ENCODE measurements at places on chromosomes 2 and 18. TPM values are rescaled to one million over a fixed set of nuclear protein-coding genes. Genes with fewer than 3 reads are reported as not detected.

GRCh38 chr2:23302591-23302990 lies 82.4 kb upstream of the KLHL29 start:
- DNase-seq = no peak

GRCh38 chr2:134177351-134177931 lies 76.4 kb upstream of the MGAT5 start:
- no peak for DNase-seq

GRCh38 chr2:198098918-198099317 lies 294.5 kb downstream of the PLCL1 start:
- no peak for DNase-seq

DNA sequence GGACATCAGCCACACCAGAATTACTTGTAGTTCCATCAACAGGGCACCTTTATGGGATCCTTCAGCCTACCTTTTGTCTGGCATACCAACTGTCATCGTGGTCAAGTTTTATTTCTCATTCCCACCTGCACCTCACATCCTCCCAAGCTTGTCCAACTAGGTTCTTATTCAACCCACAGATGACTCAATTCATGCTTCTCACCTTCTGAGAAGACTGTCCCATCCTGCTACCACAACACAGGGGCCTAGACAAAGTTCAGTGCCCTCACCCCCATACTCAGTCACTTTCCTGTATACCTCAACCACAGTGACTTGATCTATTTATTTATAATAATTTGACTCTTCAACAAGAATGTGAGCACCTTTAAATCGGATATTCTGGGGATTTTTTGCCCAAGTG lies 114.4 kb upstream of the ACVR1C start:
- DNase-seq = no peak

Gene SIGLEC15
- total RNA-seq = 0.17 TPM

DNA sequence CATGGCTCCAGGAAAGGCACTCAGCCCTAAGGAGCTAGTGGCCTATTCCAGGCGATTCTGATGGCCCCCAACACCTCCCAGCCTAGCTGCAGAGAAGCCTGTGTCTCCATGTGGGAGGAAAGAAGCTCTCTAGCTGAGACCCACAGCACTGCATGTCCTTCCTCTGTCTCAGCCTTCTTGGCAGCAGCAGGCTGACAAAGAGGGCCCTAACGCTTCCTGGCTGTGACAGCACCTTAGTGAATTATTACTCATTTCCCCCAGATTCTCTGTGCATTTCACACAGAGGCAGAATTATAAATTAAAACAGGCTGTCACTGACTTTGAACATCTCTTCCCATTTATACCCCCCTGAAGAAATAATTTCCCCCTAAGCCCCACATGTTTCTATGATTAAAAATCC lies 206.8 kb downstream of the CLIP4 start:
- no peak for DNase-seq
